ENCODE measurements at places on chromosomes 4 and X.

DNA sequence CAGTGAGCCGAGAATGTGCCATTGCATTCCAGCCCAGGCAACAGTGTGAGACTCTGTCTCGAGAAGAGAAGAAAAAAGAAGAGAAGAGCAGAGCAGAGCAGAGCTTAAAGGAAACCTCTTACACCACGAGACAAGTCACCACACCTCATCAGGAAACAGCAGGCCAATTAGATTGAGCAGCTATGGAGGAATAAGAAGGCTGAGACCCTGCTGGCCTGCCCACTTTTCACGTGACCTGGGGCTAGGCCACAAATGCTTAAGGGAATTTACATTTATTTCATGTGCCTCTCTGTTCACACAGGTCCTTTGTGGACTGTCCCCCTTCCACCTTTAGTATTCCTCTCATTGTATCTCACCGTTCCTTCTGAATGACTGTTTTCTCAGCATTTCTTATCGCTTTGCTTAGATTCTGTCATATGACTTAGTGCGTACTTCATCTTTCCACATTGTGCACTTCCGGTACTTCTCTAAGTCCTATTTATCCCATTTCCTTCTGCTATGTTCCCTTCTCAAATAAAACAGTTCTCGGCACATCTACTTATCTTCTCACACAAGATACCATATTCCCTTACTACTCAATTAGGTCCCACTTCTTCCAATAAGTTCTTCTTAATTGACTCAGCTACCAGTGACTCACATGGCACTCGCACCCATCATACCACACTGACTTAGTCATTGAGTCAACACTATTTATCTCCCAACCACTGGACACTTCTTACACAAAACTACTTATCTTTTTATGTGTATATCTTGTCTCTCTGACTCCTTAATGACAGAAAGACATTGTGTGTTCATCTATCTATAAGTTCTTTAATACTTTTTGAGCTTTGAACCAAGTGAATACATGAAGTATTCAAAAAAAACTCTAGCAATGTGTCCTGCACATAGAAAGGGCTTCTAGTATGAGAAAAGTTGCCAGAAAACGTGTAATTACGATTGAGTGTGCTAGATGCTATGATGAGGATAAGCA is 11.0 kb downstream of the CUL4B start:
- no peak for ATAC-seq

- ATAC-seq = no peak
Measured at GRCh38 chrX:1440506-1440905, 12.2 kb downstream of the ASMTL start.

DNA sequence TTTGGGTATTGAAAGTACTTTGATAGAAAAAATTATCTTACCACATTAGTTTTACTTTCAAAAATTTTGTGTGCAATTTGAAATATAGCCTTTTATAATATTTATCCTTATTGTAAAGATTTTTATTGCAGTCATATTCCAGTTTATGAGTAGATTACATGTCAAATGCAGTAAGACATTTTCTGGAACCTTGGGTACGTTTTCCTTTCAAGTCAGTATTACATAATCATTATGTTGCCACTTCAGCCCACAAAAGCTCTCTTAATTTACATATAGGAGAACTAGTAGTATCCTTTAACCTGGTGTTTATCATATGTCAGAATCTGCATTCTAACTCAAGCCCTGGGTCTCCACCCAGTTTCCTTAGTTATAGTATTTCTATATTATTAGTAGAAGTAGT is 98.5 kb downstream of the CENPC start:
- ATAC-seq = no peak

GRCh38 chr4:129323658-129324057 is 227.7 kb downstream of the C4orf33 start:
- no peak for ATAC-seq

GRCh38 chr4:184762100-184762499 is 28.2 kb upstream of the CENPU start:
- ATAC-seq = no peak

- ATAC-seq = peak; percentile 59
Measured at GRCh38 chr4:2843941-2844584, 419 bp downstream of the ADD1 start.

- ATAC-seq = no peak
Measured at GRCh38 chr4:154658680-154659405, 46.4 kb upstream of the FGG start.

DNA sequence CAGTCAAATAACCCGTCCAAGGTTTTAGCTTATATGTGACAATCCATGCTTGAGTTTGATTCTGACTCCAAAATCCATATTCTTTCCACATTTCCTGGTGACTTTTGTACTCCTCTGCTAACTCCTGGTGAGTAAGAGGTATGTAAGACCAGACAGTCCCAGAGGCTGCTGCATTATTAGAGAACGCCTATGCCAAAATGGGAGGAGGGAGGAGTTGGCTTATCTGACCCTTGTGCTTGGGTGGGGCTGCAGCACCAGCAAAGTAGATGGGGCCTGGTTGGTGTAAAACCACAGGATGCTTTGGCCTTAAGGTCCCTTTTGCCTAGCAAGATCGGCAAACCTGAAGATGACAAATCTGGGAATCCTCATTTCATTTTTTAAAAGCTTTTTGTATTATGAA is 9.1 kb upstream of the RNF212 start:
- ATAC-seq = no peak

DNA sequence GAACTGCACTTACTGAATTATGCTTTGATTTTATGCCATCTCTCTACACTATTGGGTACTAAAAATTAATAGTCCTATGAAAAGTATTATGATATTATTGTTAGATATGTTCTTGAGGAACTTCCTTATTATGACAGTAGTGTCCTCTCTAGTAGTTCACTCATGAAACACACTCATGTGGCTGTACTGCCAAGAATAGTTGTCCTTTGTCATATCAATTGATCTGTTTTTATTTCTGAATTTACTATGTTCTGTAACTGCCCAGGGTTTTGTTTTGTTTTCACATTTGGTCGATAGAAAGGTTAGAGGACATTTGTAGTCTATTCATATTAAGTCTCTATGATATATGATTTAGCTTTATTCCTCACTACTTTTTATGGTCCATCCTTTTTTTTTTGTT is 215.2 kb downstream of the PPARGC1A start:
- no peak for ATAC-seq

DNA sequence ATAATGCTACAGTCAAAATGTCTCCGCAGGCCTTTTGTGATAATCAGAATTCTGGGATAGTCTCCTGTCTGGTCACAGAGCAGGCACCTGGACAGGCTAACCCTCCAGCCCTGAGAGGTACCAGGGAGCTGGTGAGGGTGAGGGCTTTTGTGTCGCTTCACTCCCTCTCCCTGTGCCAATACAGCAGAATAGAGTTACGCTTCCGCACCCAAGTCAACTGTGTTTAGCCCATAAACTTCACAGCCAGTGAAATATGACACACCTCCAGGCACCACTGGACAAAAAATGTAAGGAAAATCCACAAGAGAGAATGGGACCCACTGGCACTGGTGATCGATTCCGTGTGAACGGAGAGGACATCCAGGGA is 1.3 kb downstream of the GAK start:
- ATAC-seq = no peak

DNA sequence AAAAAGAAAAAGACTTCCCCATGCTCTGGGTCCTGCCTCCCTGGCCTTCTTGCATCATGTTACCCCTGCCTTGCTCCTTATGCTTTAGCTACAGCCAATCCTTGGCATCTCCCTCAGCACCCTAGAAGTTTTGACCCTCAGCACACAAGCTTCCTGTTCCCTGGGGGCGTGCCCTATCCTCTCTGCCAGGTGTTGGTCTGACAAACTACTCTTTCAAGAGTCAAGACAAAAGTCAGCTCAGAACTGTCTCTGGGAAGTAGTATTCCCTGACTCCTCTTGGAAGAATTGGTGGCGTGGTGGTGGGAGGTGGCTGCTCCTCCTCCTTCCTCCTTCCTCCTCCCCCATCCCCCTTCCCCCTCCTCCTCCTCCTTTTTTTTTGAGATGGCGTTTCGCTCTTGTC is 41.0 kb downstream of the PRPS1 start:
- ATAC-seq = no peak

GRCh38 chr4:183618681-183619080 is 40.3 kb downstream of the RWDD4 start:
- peak; percentile 80 for ATAC-seq

- no peak for ATAC-seq
Measured at GRCh38 chrX:135384161-135384836, 37.4 kb upstream of the SMIM10L2A start.

GRCh38 chr4:69849297-69849696 is 10.6 kb downstream of the SULT1E1 start:
- ATAC-seq = no peak

- no peak for ATAC-seq
Measured at GRCh38 chr4:182730791-182731190, 186.4 kb downstream of the DCTD start.

- no peak for ATAC-seq
Measured at GRCh38 chr4:7503559-7504249, 69.0 kb upstream of the PSAPL1 start.

DNA sequence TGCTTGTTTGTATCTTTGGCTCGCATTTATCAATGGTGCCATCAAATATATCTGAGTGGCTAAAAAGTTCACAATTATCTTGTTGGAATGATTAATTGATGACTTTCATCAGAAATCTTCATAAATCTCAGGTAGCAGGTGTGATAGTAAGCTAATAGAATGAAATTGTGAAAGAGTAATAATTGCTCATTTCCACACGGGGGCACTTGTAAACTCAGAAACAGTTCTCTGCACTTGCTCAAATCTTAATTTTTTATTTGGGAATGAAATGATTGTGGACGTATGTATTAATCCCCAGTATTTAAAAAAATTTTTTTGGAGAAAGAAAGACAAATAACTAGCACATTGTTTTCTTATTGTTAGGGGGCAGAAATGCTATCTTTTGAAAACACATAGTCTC is 132.8 kb downstream of the DTHD1 start:
- no peak for ATAC-seq

- no peak for ATAC-seq
Measured at GRCh38 chr4:127788517-127788916, 6.4 kb downstream of the HSPA4L start.

DNA sequence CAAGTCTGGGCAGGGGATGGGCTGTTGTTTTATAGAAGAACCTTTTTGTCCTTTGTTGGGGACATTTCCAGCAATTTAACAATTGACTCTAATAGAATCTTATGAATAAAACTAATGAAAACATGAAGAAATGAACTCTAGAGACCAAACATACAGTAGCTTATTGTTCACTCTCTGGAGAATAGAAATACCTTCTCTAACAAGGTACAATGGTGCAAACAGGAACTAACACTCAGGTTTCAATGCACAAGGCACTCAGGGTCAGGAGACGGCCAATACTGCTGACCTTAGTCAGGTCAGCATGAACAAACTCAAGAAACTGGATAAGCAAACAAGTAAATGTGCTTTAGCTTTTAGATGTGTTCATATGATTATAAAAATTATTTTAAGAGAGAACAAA is 39.6 kb upstream of the FBXW7 start:
- no peak for ATAC-seq

DNA sequence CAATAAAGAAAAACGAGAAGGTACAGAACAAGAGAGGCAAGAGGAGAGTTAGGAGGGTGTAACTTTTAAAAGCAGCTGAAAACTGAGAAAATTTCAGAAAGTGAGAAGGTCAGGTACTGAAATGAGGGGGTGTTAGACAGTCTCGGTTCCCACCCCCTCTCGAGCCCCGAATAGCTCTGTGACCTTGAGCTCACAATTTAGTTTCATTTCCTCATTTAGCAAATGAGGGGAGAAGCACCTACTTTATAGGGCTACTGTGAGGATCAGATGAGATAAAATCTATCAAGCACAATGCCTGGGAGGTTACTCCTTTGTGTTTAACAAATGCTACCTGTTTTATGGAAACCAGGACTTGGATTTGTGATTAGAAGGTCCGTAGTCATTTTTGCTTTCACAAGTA is 4.9 kb downstream of the UGT8 start:
- ATAC-seq = no peak

DNA sequence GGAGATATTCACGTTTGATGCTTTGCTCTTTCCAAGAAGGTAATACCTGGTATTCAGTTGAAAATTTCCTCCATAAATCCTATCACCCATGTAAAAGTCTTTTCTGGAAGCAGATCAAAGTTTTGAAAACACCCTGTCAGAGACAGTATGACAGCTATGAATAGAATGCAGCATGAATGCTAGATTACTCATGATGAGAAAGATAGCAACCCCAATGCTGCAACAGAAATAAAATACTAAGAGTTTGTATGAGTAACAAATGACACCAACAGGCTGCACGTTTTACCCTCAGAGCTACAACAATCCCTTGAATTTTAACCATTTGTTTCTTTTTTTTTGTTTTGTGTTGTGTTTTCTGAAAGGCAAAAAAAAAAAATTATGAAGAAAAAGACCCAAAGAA is 108.6 kb downstream of the ARHGAP6 start:
- no peak for ATAC-seq

- peak; percentile 60 for ATAC-seq
Measured at GRCh38 chr4:186134257-186134656, 29.8 kb downstream of the FAM149A start.

DNA sequence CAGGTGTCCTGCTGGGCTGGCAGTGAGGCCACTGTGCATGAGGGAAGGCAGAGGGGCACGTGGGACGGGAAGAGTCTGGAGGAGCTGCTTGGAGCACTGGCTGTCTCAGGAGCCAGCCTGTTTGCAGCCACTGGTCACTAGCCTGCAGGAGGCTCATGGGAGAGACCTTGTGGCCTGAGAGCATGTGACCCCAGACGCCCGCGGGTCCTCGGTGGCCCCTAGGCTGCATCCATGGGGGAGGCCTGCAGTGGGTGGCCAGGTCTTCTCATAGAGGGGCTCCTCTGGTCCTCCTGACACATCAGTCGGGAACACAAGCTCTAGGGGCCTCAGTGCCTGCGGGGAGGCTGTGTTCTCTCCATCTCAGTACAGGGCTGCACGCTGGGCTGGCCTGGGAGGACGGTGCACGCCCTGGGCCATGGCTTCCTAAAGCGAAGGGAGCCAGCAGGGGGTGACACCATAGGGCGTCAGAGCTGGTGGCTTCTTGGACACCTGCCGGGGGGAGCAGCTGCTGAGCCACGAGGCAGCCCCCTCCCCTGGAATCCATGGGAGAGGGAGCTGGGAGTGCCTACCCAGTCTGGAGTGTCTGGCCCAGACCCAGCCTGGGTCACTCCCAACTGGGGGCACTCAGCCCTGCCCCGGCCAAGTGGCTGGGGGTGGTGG is 12.3 kb downstream of the NAT8L start:
- ATAC-seq = no peak

DNA sequence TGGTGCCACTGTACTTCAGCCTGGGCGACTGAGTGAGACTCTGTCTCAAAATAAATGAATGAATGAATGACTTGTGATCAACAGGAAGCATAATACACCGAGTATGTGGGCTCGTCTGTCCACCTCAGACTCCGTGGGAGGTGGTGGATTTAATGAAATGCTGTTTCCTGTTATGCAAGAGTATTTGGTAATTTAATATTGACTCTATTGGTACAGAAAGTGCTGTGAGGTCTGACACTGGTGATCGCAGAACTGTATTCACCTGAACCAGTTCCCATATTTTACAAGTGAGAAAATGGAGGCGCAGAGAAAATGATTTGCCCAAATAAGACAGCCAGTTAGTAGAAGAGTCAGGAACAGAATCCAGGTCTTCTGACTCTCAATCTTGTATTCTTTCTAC is 423.3 kb downstream of the RAPGEF2 start:
- no peak for ATAC-seq
